NCI-H1092 treated with DMSO at 0.1 percent for 48 hours (cell line): ENCODE measurements at places on chromosomes 3 and 15.

DNA sequence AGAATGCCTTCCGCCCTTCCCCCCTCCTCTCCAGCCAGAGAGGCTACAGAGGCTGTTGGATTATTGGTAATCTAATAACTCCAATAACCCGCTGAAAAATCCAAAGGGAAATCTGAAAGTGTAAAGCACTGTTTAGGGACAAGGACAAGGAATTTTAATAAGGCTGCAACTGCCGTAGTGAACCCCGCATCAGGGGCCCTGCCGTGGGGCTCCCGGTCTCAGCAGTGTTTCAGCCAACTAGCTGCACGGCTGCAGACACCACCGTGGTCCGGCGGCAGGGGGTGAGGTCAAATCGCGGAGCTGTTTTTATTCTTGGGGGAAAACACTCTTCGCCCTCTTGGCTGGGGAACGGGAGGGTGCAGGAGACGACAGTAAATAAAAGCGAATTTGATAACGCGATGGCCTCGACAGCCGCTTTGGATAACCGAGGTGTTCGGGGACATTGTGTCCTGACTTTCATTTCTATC is 6.1 kb downstream of the BCL6 start:
- DNase-seq = no peak

GRCh38 chr15:83512459-83512858 is 65.3 kb downstream of the SH3GL3 start:
- DNase-seq = no peak

GRCh38 chr3:196081002-196081833 is 672 bp downstream of the TFRC start:
- peak; percentile 60 for DNase-seq

DNA sequence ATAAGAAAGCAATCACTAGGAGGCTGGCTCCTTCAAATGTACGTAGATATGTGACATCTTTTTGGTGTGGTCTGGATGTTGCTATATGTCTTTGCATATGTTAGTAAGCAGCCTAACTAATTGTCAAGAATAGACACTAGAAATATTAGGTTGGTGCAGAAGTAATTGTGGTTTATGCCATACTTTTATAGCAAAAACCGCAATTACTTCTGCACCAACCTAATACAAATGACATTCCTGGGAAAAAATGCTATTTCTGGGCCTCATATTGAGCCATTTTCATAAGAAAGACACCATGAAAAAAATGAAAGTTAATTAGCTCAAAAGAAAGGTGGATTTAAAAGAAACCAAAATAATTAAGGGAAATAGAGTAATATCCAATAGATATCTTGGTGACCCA is 555.8 kb downstream of the ZNF385D start:
- no peak for DNase-seq

- DNase-seq = no peak
These were observed 131.3 kb upstream of the LRTM1 start for GRCh38 chr3:55059027-55059629.

DNA sequence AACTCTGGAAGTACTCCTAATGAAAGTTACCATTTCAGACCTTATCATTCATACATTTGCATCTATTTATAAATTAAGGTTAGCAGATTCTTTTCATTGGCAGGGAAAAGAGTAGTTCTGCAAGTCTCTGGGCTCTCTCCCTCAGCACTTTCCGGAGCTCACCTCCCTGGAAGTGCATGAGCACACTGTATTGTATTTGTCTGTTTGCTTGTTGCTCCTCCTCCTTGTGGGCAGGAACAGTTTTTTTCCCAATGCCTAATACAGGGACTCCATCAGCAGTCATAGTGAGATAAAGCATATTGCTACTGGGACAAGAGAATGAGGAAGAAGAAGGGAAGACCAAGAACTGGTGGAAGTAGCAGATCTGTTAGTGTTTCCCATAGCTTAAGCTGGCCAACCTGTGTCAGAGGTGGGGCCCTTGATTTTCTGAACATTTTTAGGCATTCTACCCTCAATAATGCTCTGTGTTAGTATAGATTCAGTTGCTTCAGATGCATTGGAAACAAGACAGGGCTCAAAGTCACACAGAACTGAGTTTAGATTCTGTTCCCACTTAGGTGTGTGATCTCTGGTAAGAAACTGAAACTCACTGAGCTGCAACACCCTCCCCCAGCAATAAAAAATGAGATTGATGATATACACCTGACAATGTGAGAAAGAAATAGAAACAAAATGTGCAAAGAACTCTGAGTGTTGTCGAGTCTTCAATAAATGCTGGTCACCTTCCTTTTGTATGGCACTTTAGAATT is 407.8 kb downstream of the TUSC7 start:
- DNase-seq = no peak

DNA sequence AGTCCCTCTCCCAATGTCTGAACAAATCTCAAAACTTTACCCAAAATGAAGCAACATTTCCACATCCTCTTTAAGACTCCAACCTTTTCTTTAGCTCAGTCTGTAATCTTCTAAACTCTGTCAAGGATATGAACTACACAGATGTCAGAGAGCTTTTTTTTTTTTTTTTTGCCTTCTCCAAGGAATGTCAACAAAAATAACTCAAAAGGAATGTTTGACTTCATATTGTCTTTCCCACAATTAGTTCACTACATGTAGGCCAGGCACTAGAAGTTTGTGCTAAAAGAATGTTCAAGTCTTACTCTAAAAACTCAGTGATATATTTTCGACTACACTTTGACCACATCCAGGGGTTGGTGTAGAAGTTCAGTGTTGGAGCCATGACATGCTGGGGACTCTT is 37.1 kb downstream of the ADAMTS9 start:
- DNase-seq = no peak

- DNase-seq = no peak
These were observed 194.5 kb downstream of the RPLP1 start for GRCh38 chr15:69647142-69647513.

DNA sequence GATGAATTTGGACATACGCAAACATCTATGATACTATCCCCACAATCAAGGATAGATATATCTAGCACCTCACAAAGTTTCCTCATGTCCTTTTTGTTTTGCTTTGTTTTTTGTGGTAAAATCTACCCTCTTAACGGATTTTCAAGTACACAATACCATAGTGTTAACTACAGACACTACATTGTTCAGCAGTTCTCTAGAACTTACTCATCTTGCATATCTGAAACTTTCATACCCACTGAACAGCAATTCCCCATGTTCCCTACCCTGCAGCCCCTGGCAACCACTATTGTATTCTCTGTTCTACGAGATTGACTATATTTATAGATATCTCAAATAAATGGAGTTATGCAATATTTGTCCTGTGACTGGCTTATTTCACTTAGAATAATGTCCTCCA is 58.1 kb upstream of the TJP1 start:
- DNase-seq = no peak

DNA sequence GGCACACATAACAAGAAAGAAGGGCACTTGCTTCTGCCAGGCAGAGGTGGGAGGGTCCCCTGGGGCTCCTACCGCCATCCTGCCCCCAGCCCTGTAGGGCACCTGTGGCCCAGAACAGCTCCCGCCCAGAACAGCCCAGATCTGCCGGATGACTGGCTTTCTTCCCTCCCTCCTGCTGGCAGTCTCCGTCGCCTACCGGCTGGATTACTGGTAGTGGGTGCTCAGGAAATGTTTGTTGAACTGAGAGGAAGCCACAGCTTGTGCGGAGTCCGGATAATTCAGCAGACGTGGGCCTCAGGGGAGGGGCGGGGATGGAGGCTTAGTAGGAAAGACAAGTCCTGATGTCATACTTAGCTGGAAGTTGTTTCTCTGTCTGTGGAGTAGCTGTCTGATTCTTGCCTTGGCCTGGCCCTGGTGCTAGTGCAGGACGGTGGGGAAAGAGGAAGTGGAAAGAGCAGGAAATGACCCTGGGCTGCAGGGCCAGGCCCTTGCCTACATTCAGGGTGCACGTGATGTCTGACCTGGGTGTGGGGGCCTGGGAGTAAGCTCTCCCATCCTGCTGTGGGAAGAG is 6.7 kb downstream of the CCDC9B start:
- peak; percentile 3 for DNase-seq

- no peak for DNase-seq
These were observed 4.1 kb upstream of the UTS2B start for GRCh38 chr3:191334346-191334893.

DNA sequence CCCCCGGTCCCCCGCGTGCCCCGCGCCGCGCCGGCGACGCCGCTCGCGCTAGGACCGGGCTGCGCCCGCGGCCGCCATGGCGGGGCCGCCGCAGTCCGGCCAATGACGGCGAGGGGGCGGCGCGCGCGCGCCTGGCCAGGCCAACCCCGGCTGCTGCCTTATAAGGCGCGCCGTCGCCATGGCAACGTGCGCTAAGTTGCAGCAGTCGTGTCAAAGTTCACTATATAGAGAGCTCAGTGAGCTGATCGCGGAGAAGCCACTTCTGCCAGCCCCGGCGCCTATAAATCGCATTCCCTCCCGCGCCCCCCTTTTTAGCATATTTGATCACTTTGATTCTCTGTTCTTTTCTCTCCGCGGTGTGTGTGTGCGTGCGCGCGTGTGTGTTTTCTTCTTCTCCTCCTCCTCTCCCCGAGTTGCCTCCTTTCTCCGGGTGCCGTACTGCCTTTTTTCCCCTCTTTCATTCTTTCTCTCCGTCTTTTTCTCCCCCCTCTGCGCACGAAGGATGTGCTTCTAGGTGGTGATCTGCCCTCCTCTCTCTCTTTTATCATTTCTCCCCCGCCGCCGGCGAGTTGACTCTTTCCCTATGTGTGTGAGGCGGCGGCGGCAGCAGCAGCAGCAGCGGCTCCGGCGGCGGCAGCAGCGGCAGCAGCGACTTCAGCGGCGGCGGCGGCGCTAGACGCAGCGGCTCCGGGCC is at the start of gene NR2F2:
TSS of gene NR2F2 (plus strand) at position 251 of the 694 bp plus-strand sequence. CDS start 1,406 bp downstream, outside the sequence.
- DNase-seq = peak; percentile 80

DNA sequence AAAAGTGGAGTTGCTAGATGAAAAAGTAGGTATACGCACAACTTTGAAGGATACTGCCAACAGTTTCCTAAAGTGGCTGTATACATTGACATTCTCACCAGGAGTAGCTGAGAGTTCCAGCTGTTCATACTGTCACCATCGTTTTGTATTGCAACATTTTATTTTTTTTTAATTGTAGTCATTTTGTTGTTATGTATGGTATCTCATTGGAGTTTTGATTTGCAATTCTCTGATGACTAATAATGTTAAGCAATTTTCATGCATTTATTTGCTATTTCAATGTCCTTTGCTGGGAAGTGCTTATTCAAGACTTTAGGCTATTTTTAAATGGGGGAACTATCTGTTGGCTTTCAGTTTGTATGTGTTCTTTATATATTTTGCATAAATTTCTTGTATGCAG is 185.1 kb upstream of the TGFBR2 start:
- DNase-seq = no peak

GRCh38 chr15:74869726-74870407 is 3.3 kb downstream of the SCAMP2 start:
- DNase-seq = no peak

DNA sequence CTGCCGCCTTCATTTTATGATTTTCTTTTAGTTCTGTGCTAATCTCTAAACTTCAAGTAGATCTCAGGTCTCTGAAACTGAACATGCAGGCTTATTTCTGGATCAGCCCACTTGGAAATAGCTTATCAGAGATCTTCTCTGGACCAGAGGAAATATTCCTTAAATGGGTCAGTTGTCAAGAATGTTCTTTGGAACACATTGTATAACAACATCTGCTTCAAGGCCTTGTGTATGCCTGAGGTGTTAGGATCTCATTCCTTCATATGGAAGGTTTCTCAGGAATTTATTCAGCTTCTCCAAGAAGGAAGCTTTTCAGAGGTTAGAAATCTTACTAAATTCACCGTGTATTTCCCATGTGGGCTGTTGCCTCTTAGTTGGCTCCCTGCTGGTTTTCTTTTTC is 47.4 kb downstream of the SYN2 start:
- DNase-seq = no peak

DNA sequence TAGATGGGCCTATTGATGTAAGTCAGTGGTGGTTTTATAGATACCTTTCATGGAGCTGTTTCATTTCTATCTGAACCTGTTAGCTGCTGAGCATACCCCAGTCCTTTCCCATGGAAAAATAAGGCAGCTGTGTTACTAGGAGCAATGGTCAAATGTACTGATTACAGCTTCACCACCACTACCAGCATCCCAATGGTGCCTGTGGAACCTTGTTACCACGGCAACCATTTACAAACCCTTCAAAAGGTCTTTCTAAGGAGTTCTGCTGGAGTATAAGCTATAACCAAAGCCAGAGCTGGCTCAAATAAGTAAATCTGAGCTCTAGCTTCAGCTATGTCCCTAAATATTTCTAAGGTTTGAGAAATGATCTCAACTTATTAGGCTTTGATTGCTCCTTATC is 133.4 kb upstream of the ACP3 start:
- no peak for DNase-seq

- DNase-seq = no peak
These were observed 127.2 kb upstream of the IL12A start for GRCh38 chr3:159861369-159861987.

GRCh38 chr15:71054286-71054952 is 60.9 kb upstream of the THSD4 start:
- DNase-seq = no peak

DNA sequence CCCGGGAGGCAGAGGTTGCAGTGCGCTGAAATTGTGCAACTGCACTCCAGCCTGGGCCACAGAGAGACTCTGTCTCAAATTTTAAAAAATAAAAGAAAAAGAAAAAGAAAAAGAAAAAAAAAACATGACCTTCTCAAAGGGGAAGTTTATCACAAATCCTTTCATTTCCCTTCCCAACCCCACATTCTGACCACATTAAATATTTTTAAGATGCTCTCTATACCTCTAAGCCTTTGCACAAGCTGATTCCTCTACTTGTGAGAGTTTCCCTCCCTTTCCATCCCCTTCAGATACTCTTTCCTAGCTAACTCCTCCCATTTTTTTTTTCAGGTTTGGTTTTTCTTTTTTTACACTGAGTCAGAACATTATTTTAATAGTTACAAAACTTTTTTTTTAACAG is 4.0 kb downstream of the HIGD1A start:
- no peak for DNase-seq

- no peak for DNase-seq
These were observed 507.5 kb downstream of the SHQ1 start for GRCh38 chr3:72340476-72341379.

- no peak for DNase-seq
These were observed 22.9 kb downstream of the PRR23E start for GRCh38 chr3:127215714-127216414.

- no peak for DNase-seq
These were observed 243.4 kb upstream of the TBC1D5 start for GRCh38 chr3:17985658-17986347.

GRCh38 chr15:52183562-52184173 is 7.5 kb downstream of the GNB5 start:
- no peak for DNase-seq

- no peak for DNase-seq
These were observed 155.9 kb upstream of the BCL6 start for GRCh38 chr3:187900993-187901755.

GRCh38 chr15:84702961-84703482 is 12.9 kb downstream of the SEC11A start:
- DNase-seq = no peak

DNA sequence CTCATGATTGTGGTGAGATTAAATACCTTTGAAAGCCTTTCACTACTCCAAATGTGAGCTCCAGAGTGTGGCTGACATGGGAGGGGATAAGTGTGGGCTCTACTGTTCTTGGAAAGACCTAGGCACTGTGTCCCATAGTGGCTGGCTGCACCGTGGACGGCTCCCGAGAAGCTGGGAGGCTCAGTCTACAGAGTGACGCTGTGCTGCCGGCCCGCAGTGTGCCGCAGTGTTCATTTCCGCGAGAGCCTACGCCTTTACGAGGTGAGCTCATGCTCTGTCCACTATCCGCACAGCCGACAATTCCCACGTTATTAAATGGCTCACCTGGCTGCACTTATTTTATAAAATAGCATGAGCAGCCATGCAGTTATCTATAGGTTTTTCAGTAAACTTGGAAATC is 66.9 kb downstream of the MTHFS start:
- DNase-seq = no peak

- no peak for DNase-seq
These were observed 206.8 kb upstream of the TPRG1 start for GRCh38 chr3:188964957-188965356.
